Psoas muscle (tissue), 8 donors: ENCODE measurements at places on chromosomes 2 and 18. TPM values are rescaled to one million over a fixed set of nuclear protein-coding genes. Genes with fewer than 3 reads are reported as not detected.

DNA sequence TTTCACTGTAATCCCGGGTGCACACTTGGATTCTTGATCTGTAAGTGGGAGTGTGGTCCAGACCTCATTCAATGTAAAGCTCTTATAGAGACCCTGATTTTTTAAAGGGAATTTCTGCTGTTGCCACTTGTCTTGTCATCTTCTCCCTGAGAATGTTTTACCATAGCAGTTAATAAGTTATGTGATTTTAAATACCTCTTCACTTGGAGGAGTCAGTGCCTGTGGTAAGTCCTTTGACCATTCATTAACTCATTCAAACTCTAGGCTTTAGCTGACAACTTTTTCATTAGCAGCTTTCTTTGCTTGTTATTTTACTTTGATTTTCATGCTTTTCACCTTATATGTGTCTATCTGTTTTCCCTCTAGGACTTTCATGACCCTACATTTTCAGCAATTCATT is 51.3 kb downstream of the FMNL2 start:
- H3K27me3 ChIP-seq: no peaks in the 10 kb centered on the region
- peaks cover 22% of the 10 kb centered on the region for H3K4me1 ChIP-seq
- DNase-seq: no peak
- no peak overlapping the region for H3K27ac ChIP-seq
- H3K4me3 ChIP-seq: no peak overlapping the region

DNA sequence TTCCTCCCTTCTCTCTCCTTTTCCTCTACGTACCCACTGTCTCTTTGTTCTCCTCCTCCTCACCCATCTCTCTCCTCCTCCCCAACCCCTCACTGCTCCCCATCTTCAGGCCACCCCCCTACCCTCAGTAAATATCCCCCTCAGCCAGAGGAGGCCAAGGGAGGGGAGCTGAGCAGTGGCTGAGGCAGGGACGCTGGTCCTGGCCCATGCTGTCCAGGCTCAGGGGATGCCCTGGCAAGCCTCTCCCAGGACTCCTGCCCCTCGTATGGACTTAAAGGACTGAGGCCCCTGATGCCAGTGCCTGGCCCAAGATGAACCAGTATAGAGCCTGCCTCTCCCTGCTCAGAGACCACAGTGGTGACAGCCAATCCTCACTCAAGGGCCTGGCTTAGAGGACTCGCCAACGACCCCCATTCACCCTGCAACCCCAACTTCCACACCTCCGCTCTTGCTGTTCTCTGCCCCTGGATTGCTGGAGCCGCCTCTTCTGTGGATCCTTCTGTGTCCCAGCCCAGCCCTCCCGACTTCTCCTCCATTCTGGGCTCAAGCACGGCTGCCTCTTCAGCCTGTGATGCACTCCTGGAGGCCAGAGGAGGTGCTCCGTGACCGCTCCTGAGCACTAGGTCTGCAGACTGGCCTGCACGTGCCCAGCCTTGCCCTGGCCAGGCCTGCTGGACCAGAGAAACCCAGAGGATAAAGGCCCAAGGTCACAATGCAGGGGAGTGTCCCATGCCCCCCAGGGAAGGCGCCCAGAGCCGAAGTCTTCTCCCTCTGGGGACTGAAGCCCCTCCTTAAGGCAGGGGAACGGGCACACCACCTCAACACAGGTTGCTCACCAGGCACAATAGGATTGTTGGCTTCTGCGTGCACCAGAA is 9.5 kb upstream of the DUSP2 start:
- H3K27me3 ChIP-seq: no peaks in the 10 kb centered on the region
- H3K4me1 ChIP-seq: no peaks in the 10 kb centered on the region
- no peaks in the 10 kb centered on the region for H3K36me3 ChIP-seq
- DNase-seq: no peak

RAPGEF4 gene
- polyA plus RNA-seq: 0.83 TPM

B3GNT7 gene
- 0.03 TPM for polyA plus RNA-seq

IGFBP5 gene
- polyA plus RNA-seq: 56.1 TPM

DNA sequence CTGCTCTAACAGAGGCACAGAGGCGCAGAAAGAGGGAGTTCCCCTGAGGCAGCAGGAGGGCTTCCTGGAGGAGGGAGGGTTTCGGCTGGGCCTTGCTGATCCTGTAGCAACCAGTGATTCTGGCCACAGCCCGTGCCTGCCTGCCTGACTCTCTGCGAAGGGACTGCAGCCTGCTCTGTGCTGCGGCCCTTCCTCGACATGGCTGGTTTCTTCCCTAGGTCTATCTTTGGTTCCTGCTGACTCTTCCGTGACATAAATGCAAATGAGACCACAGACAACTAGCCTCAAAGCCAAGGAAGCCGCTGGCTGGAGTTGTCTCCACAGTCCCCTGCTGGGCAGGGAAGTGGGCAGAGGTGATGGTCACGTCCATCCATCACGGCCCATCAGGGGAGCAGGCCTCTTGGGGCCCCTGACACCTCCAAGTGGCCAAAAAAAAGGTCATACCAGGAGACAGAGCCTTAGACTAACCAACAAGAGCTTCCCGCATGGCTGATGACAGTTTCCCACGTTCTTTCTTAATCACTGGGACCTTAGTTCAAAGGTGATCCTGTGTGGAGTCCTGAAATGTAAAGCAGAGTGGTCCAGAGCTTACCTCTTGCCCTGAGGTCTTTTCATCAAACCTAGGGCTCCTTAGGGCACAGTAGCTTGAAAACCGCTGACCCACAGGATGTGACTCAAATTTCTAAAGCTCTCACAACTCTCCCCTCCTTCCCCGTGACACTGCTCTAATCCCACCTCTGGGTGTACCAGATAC is 55.3 kb downstream of the HS1BP3 start:
- no peak overlapping the region for H3K4me3 ChIP-seq
- H3K27me3 ChIP-seq: no peaks in the 10 kb centered on the region
- H3K4me1 ChIP-seq: peaks cover 27% of the 10 kb centered on the region
- no peaks in the 10 kb centered on the region for H3K36me3 ChIP-seq
- H3K27ac ChIP-seq: peak overlapping the region; percentile 51

DNA sequence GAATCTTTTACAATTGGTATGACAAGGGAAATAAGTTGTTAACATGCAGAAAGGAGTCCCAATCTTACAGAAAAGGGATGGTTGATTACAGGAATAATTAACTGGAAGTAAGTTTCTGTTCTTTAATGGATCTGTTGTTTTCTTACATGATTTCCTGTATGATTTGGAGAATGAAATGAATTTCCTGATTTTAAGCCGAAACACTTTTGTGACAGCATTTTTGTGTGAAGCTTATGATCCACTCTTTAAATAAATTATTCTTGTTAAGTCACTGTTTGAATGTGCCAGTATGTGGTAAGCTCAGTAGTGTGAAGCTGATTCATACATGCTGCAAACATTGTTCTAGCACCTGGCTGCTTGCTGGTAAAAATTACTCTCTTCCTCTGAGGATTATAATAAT is 516.2 kb downstream of the DCDC2C start:
- H3K27me3 ChIP-seq: no peaks in the 10 kb centered on the region
- no peak overlapping the region for H3K4me3 ChIP-seq
- DNase-seq: no peak

ACTG2 gene
- polyA plus RNA-seq: 4.0 TPM

DNA sequence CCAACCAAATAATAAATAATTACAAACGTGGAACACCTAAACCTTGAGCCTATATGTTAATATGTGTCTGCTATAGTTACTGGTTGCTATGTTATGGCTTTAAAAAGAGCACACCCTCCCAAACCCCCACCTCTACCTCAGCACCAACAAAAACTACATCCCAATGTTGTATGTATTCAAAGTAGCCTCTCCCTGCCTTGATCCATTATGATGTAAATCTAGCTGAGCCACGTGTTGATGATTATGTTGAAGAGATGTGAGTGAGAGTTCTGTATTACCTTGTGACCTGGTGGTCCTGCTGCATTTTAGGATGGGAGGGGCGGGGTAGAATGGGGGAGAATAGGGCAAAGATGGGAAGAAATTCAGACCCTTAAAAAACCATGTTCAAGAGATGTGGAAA is 4.8 kb downstream of the MFSD6 start:
- H3K36me3 ChIP-seq: no peaks in the 10 kb centered on the region
- DNase-seq: no peak
- H3K4me3 ChIP-seq: no peak overlapping the region
- H3K4me1 ChIP-seq: no peaks in the 10 kb centered on the region
- no peaks in the 10 kb centered on the region for H3K27me3 ChIP-seq

- H3K27me3 ChIP-seq: no peaks in the 10 kb centered on the region
- no peak overlapping the region for H3K4me3 ChIP-seq
- DNase-seq: no peak
- no peak overlapping the region for H3K27ac ChIP-seq
Observed at GRCh38 chr2:140624200-140624599, 1506.6 kb downstream of the LRP1B start.

KLHL14 gene
- polyA plus RNA-seq: not detected

DNA sequence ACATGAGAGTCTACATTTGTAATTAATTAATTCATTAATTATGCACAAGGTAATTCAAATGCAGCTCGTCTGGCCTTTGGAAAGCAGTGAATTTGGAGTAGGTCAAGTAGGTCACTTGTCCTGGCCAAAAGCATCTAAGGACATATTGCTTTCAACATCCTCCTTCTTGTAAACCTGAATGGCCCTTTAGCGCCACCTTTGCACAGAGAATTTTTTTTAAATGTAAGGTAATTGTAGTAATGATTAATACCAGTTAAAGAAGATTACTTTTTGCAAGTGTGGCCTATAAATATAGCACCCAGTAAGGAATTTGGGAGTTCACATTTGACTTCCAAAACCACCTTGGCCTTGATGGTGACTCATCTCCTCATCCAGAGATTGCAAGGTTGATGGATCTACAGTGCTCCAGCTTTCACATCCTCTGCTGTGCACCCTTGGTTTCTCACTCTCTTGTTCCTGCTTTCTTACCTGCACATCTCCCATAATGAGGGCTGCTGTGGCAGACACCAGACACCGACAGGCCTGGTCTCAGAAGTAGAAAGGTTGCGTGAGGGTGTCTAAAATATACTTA is 481.7 kb downstream of the TGIF1 start:
- H3K27me3 ChIP-seq: no peaks in the 10 kb centered on the region
- H3K4me1 ChIP-seq: no peaks in the 10 kb centered on the region
- no peak for DNase-seq
- H3K36me3 ChIP-seq: no peaks in the 10 kb centered on the region
- H3K27ac ChIP-seq: no peak overlapping the region
- no peak overlapping the region for H3K4me3 ChIP-seq

DNA sequence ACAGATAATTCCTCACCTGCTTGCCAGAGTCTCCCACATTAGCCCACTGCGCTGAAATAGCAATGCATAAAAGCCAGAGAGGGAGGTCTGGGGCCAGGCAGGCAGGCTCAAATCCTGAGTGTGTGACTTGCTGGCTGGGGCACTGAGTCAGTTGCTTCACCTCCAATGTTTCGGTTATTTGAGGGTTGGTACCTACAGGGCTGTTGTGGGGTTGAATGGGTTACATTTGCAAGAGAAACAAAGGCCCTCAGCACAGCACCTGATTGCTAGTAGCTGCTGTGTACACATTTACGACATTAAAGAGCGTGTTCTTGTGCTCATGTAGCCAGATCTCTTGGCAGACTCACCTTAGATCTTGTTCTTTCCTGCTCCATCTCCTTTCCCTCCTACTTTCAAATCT is 34.1 kb upstream of the FAM110C start:
- DNase-seq: no peak
- H3K27ac ChIP-seq: no peak overlapping the region
- H3K4me1 ChIP-seq: no peaks in the 10 kb centered on the region
- no peaks in the 10 kb centered on the region for H3K36me3 ChIP-seq

DNA sequence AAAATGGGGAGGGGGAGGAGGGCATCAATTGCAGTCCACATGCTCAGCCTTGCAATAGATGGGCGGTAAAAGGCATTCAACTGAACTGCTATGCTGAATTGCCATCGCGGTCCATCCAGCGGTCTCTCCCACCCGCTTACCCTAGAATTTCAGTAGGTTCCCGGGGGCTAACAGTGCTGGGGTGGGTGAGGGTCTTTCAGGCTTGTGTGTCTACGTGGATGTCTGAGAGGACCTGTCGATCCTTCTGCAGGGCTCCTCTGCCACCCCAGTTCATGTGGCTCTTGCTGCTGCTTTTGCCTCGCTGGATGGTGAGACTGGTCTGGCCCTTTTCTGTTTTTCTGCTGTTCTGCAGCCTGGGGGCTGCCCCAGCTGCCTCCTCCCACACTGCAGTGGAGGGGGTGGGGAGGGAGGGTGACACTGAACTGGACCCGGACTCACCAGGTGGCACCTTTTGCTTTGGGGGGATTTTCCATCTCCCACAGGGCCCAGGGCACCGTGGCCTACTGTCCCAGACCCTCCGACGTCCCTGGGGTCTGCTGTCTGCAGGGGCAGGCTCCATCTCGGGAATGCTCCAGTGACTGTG is 14.1 kb downstream of the ACKR3 start:
- no peaks in the 10 kb centered on the region for H3K27me3 ChIP-seq
- DNase-seq: no peak
- H3K4me1 ChIP-seq: peaks cover 7% of the 10 kb centered on the region
- no peak overlapping the region for H3K4me3 ChIP-seq
- peaks cover 20% of the 10 kb centered on the region for H3K36me3 ChIP-seq

CCT4 gene
- polyA plus RNA-seq: 128 TPM

- H3K27ac ChIP-seq: no peak overlapping the region
- H3K36me3 ChIP-seq: peaks cover 7% of the 10 kb centered on the region
- H3K27me3 ChIP-seq: no peaks in the 10 kb centered on the region
- no peak overlapping the region for H3K4me3 ChIP-seq
- H3K4me1 ChIP-seq: peaks cover 34% of the 10 kb centered on the region
Observed at GRCh38 chr2:241006412-241006811, 8.0 kb downstream of the SNED1 start.

DNA sequence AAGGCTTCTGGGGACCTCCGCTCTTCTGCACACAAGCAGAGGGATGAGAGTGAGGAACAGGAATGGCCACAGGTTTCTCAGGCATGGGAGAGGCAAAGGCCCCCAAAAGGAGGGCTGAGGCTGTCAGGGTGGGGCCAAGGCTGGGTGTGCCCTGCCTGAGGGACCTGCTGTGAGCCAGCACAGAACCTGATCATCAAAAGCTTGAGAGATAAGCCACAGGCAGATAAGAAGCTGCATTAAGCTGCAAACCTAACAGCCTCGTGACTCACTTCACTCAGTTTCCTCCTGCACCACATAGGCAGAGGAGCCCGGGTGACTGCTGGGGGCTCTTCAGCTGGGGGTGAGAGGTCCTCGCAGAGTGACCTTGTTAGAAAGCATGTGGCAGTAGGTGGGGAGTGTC is 64.5 kb upstream of the LAPTM4A start:
- no peak for DNase-seq
- no peak overlapping the region for H3K4me3 ChIP-seq
- no peaks in the 10 kb centered on the region for H3K27me3 ChIP-seq
- no peaks in the 10 kb centered on the region for H3K36me3 ChIP-seq
- H3K27ac ChIP-seq: no peak overlapping the region
- no peaks in the 10 kb centered on the region for H3K4me1 ChIP-seq

GRCh38 chr18:58800582-58800981 is 64.1 kb upstream of the ZNF532 start:
- H3K36me3 ChIP-seq: no peaks in the 10 kb centered on the region
- no peaks in the 10 kb centered on the region for H3K27me3 ChIP-seq
- no peak for DNase-seq
- no peak overlapping the region for H3K27ac ChIP-seq
- no peaks in the 10 kb centered on the region for H3K4me1 ChIP-seq

GRCh38 chr2:239015218-239015900 is 167.5 kb downstream of the TWIST2 start:
- no peaks in the 10 kb centered on the region for H3K4me1 ChIP-seq
- no peak for DNase-seq
- H3K27me3 ChIP-seq: peaks cover 61% of the 10 kb centered on the region
- no peaks in the 10 kb centered on the region for H3K36me3 ChIP-seq
- H3K27ac ChIP-seq: no peak overlapping the region

- H3K4me1 ChIP-seq: no peaks in the 10 kb centered on the region
- no peaks in the 10 kb centered on the region for H3K27me3 ChIP-seq
- H3K4me3 ChIP-seq: no peak overlapping the region
Observed at GRCh38 chr2:119846021-119846420, 86.3 kb downstream of the PTPN4 start.

GRCh38 chr2:174964404-174964803 is 40.8 kb downstream of the CHN1 start:
- DNase-seq: no peak
- no peaks in the 10 kb centered on the region for H3K36me3 ChIP-seq
- H3K4me3 ChIP-seq: no peak overlapping the region
- no peak overlapping the region for H3K27ac ChIP-seq
- no peaks in the 10 kb centered on the region for H3K27me3 ChIP-seq
- H3K4me1 ChIP-seq: peaks cover 5% of the 10 kb centered on the region
